Hindlimb muscle (tissue), 1 donor: ENCODE measurements at places on chromosomes 5 and 9. TPM values are rescaled to one million over a fixed set of nuclear protein-coding genes. Genes with fewer than 3 reads are reported as not detected.

DNA sequence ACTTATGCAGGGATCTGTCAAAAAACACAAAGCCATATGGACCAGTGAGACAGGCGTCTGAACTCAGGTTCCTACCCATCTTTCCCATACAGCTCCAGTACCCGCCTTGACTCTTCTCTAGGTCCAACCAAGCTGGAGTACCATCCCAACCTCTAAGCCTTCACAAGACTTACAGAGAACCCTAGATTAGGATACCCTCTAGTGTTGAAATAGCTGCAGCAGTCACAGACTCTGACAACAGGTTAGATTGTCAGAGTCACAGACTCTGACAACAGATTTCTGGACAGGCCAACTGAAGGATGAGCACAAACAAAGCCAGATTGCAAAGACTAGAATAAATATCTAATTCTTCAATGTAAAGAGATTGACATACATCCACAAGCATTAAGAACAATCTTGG, 266.1 kb downstream of the GRIA1 start:
- DNase-seq, result no peak

DNA sequence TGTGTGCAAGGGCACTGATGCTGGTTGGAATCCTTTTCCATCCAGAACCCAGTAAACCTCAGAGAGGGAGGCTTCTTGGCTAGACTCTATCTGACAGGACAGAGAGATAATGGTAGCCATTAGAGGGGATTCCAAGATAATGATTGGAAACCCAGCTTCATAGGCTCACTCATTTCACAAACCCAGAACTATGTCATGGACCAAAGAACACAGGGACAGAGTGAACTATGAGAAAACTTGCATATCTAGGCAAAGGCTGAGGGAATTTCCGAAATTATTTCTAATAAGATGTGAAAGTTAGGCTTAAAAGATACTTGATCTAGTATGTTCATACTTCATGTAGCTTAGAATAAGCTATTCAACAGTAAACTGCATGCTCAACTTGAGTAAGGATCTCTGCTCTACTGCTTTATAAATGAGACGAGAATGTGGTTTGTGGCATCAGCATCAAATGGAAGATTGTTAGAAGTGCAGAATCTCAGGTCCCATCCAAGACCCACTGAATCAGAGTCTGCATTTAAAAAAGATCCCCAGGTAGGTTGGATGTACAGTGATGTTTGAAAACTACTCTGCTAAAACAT, 261.4 kb downstream of the DMRT2 start:
- no peak for DNase-seq

DNA sequence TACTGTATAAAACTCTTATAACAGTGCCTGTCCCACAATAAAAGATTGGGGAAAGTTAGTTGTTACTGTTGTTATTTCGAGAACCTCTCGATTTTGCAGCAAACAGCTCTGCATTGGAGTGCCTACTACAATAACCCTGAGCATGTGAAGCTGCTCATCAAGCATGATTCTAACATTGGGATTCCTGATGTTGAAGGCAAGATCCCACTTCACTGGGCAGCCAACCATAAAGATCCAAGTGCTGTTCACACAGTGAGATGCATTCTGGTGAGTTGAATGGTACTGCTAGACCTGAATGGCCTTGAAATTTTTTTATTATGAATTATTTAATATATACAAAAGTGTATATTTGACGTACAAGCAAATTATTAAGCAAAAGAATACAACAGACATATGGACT, 123.2 kb downstream of the TEX10 start:
- no peak for DNase-seq

Gene REEP2
- polyA plus RNA-seq, result 28.2 TPM

Gene MLANA
- polyA plus RNA-seq, result 1.4 TPM

GRCh38 chr5:110040178-110040577, 350.5 kb downstream of the MAN2A1 start:
- no peak for DNase-seq

GRCh38 chr9:96604004-96604319, 15.7 kb downstream of the CDC14B start:
- peak; percentile 61 for DNase-seq

- no peak for DNase-seq
Measured at GRCh38 chr5:81901586-81901985, 70.2 kb upstream of the ATG10 start.

Gene HEMGN
- polyA plus RNA-seq, result 4.2 TPM

- DNase-seq, result no peak
Measured at GRCh38 chr5:169911448-169912212, 68.7 kb downstream of the INSYN2B start.

DNA sequence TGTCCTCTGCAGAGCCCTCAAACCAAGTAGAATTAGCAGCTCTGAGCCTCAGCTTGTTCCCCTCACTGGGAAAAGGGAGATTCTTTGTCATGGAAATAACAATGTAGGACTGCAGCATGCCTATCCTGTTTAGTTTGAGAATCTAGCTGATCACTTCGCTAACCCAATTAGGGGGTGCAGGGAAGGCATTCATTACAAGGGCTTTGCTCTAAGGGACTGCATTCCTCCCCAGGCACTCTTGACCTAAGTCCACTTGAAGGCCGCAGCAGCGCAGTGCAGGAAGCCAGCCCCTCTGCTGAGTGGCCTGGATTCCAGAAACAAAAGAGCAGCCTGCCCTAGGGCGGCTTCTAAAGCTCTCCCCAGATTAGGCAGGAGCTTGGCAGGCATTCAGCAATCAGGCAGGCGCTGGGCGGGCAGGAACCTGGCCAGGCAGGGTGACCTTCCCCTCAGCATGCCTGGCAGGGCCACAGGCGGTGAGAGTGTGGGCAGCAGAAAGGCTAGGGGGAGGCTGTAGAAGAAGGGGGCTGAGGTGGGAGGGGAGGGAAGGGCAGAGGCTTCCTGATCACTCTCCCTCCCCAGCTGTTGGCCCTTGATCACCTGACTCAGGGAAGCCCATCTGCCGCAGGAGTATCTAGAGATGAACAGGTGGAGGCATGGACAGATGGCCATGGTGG, 24.8 kb downstream of the CCNJL start:
- DNase-seq, result no peak

Gene GPR151
- not detected for polyA plus RNA-seq

- no peak for DNase-seq
Measured at GRCh38 chr5:133259199-133259997, 207.6 kb downstream of the HSPA4 start.

DNA sequence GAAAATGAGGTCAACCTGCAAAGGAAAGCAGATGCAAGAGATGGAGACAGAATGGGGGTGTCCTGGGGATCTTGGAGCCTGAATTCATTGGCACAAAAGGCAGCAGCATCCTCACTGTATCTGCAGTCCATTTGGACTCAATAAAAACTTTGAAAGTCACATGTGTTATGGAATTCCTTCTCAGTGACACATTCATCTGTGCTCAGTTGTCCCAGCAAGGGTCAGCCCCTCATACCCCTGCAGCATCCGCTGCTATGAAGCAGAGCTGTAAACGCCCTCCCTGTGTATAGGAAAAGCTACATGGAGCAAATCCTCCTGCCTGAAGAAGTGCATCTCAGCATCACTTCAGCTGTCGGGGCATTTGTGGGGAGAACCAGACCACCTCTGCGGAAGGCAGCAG, 14.5 kb upstream of the RARS1 start:
- DNase-seq, result no peak

Gene FBXL17
- 19.8 TPM for polyA plus RNA-seq

- no peak for DNase-seq
Measured at GRCh38 chr5:145715412-145715811, 119.7 kb downstream of the PRELID2 start.

DNA sequence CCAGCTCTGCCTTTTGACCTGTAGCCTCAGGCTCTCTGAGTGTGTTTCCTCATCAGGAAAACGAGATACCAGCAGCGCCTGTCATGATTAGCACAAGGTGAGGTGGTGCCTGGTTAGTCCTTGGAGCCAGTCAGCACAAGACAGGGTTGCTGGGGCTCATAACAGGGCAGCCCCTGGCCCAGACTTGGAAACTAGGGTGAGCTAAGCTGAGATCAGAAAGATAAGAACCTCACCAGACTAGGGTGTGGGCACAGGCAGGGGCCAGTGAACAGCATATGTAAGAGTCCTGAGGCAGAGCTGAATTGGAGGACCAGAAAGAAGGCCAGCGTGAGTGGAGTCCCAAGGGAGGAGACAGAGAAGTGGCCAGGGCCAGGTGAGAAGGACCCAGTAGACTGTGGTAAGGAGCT, 42.7 kb upstream of the FUBP3 start:
- no peak for DNase-seq

Gene CTSV
- polyA plus RNA-seq, result 0.39 TPM

GRCh38 chr9:127796225-127796813, 6.4 kb upstream of the FPGS start:
- DNase-seq, result no peak

- no peak for DNase-seq
Measured at GRCh38 chr5:36444582-36445418, 143.1 kb upstream of the RANBP3L start.

Gene IRX2
- 0.58 TPM for polyA plus RNA-seq

Gene CCDC192
- 0.88 TPM for polyA plus RNA-seq

- DNase-seq, result no peak
Measured at GRCh38 chr9:26172301-26172700, 494.1 kb upstream of the TUSC1 start.

DNA sequence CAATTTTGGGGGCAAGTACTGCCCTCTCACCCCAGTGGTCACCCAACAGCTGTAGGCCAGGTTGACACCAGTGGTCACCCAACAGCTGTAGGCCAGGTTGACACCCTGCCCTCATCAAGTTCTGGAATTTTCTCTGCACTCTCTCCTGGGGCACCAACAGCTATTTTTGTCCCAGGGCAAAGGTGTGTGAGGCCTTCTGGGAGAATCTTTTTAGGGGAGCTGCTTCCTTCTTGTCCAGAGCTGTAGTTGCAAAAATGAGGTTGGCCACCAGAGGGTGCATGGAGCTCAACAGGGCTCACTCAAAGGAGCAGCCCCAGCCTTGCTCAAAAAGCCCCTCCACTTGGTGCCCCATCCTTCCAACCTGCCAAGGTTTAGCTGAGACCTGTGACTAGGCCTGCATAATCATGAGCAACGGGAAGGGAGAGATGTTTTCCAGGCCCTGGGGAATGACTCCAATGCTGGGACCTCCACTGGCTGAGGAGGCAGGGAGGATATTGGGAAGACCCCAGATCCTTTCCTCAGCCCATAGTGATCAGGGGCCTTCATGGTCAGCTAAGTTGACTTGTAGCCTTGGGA, 10.6 kb upstream of the P4HA2 start:
- no peak for DNase-seq

- DNase-seq, result no peak
Measured at GRCh38 chr5:37721447-37721871, 118.4 kb downstream of the GDNF start.

- no peak for DNase-seq
Measured at GRCh38 chr5:59491945-59492344, 401.6 kb downstream of the PDE4D start.

GRCh38 chr9:15735083-15735857, 182.4 kb downstream of the CCDC171 start:
- DNase-seq, result no peak

Gene MSX2
- polyA plus RNA-seq, result 0.44 TPM

- no peak for DNase-seq
Measured at GRCh38 chr5:56825222-56825824, 10.0 kb downstream of the MAP3K1 start.

GRCh38 chr5:133643365-133643764, 31.0 kb upstream of the FSTL4 start:
- DNase-seq, result no peak

DNA sequence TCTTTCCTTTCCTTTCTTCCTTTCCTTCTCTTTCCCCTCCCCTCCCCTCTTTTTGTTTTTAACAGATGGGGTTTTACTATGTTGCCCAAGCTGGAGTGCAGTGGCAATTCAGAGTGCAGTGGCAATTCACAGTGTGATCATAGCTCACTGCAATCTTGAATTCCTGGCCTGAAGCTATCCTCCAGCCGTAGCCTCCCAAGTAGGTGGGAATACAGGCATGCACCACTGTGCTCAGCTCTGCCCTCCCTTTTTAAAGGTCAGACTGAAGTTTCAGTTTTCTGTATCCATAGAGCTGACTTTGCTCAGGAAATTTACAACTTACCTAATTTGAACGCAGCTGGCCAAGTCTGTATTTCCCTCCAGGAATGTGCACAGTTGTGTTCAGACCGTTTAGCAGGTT, 696 bp downstream of the CCL28 start:
- DNase-seq, result no peak

DNA sequence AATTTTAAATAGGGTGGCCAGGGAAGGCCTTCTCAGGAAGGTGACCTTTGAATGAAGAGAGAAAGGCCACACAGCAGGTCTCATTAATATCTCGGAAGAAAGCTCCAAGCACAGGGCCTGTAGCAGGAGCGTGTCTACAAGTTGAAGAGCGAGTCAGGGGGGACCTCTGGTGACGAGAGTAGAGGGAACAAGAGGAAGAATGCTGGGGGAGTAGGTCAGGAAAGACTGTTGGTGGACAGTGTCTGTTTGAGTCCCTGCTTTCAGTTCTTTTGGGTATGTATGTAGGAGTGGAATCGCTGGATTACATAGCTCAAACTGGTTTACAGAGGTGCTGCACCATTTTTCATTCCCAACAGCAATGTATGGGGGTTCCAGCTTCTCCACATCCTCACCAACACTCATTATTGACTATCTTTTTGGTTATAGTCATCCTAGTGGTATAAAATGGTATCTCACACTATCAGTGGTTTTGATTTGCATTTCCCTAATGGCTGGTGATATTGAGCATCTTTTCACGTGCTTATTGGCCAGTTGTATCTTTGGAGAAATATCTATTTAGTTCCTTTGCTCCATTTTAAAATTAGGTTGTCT, 55.8 kb downstream of the NUP214 start:
- DNase-seq, result no peak
